ENCODE measurements at places on chromosomes 16 and 17. TPM values are rescaled to one million over a fixed set of nuclear protein-coding genes. Genes with fewer than 3 reads are reported as not detected.

KRT36 gene
- total RNA-seq, result not detected

HS3ST3A1 gene
- total RNA-seq, result not detected

ENDOV gene
- total RNA-seq, result 24.0 TPM

CLDN6 gene
- total RNA-seq, result 1.2 TPM

PLA2G10 gene
- total RNA-seq, result not detected

MEOX1 gene
- total RNA-seq, result not detected

C16orf89 gene
- 2.3 TPM for total RNA-seq

OR4D1 gene
- under 0.01 TPM for total RNA-seq

All from diencephalon (tissue), 1 donor.